NCI-H1092 treated with DMSO at 0.1 percent for 48 hours (cell line): ENCODE measurements at places on chromosomes 2 and 18.

DNA sequence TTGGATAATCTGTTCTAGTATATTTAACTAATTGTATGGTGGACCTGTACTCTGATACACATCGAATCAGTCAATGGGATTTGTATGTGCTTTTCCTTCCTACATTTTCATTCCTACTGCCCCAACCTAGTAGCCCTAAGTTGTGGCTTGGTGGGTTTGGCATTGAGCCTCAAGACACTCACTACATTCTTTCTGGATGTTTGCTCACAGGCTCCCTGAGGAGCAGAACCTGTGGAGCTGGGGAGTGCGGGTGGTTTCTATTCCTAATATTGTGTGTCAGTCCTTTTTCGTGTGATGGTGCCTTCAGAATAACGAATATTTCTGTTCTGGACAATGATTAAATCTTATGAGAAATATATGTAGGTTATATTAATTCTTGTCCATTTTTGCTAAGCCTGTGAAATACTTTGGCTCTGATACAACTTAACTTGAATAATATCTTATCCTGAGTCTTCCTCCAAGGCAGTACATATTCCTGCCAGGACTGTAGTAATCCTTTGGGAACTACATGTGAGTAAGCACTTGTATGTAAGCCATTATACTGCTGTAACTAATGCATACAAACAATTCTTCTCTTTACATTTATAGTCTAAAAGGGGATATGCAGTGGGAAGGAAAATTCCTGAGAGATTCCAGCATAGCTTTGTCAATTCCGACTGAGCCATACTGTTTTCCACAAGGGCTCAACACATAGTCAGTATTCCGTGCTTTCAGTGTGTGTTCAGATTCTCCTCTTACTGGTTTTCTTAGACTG, 150.6 kb downstream of the AGPS start:
- no peak for DNase-seq

- no peak for DNase-seq
Measured at GRCh38 chr2:61534926-61535325, 3.2 kb downstream of the XPO1 start.

DNA sequence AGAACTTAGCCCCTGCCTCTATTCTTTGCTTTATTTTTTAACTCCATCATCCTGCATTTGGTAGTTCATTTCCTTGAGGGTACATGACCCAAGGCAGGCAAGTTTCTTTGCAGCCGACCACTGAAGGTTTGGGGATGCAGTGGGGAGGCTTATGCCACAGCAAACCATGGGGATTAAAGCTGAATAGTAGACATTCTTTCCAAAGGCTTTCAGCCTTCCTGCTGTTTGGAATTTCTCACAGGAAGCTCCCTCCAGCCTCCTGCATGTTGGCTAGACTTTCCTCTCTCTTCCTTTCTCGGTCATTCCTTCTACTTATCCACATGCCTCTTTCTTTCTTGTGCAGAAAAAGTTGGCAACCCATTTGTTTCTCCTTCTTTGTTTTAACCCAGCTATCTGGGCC, 77.3 kb downstream of the SOCS6 start:
- no peak for DNase-seq

- DNase-seq = no peak
Measured at GRCh38 chr2:76672798-76673197, 849.4 kb downstream of the LRRTM4 start.

DNA sequence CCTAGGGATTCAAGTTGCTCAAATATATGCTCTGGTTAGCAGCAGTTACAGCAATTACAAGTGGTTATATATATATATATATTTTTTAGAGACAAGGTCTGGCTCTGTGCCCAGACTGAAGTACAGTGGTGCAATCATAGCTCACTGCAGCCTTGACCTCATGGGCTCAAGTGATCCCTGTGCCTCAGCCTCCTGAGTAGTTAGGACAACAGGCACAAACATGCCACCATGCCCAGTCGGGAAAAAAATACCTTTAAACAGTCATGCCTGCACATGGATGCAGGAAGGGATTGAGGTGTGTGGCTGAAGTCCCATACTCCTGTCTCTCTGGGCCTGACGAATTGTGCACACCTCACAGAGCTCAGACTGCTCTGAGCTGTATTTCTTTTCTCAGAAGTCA, 19.6 kb upstream of the DNAH7 start:
- peak; percentile 10 for DNase-seq

DNA sequence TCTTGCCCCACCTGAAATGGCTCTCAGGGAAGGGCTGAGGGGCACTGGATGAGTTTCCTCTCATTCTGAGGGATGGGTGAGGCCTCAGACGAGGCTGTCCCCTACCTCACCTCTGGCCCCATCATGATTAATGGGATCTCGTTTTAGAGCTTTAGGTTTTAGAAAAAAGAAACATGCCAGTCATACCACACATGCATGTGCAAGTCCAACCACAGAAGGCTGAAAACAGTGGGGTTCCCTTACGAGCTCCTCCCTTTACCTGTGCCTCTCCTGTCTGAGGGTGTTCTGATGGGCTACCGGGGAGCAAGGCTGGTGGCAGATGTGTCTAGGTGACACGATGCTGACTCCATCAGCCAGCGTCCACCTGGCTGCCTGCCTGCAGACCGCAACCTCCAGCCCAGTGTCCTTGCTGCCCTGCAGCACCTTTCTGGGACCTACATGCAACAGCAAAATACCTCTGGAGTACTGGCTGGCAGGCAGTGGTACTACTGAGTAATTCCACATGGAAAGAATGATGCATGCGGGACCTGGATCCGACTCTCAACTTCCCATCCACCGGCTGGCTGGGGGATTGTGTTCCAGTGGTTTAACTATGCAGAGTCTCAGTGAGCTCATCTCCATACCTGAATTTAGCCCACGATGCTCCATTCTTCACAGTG, 9.1 kb upstream of the LYPD6B start:
- DNase-seq = no peak

GRCh38 chr2:74742471-74742870, 88.4 kb downstream of the SEMA4F start:
- no peak for DNase-seq

- no peak for DNase-seq
Measured at GRCh38 chr2:28647682-28648081, 103.9 kb upstream of the PPP1CB start.

DNA sequence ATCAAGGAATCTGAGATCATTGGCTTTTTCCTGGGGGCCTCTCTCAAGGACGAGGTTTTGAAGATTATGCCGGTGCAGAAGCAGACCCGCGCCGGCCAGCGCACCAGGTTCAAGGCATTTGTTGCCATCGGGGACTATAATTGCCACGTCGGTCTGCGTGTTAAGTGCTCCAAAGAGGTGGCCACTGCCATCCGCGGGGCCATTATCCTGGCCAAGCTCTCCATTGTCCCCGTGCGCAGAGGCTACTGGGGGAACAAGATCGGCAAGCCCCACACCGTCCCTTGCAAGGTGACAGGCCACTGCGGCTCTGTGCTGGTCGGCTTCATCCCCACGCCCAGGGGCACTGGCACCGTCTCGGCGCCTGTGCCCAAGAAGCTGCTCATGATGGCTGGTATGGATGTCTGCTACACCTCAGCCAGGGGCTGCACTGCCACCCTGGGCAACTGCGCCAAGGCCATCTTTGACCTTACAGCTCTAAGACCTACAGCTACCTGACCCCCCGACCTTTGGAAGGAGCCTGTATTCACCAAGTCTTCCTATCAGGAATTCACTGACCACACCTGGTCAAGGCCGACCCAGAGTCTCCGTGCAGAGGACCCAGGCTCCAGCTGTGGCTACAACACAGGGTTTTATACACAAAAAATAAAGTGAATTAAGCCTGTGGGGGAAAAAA, 141.8 kb downstream of the SOCS6 start:
- no peak for DNase-seq

DNA sequence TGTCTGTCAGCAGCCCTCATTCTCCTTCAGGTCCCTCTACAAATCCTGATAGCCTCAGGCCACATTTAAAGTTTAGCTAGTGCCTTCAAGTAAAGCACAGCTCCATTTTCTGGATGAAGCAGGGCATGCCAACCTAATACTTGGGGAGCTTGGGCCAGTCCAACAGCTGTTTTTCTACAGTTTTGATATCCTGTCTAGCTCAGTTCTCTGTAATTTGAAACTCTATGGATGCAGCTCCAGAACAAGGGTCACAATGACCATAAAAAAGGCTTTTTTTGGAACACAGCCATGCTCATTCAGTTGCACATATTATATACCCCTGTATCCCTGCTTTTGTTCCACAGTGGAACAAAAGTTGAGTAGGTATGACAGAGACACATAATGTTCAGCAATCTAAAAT, 373.5 kb downstream of the SUCLG1 start:
- peak; percentile 2 for DNase-seq

GRCh38 chr2:102672107-102672776, 52.9 kb downstream of the SLC9A2 start:
- DNase-seq = no peak

- no peak for DNase-seq
Measured at GRCh38 chr2:236555481-236555880, 14.1 kb upstream of the ACKR3 start.

- DNase-seq = peak; percentile 1
Measured at GRCh38 chr18:6414118-6414722, 491 bp downstream of the L3MBTL4 start.

- DNase-seq = no peak
Measured at GRCh38 chr2:202043475-202043874, 9.8 kb downstream of the FZD7 start.

- peak; percentile 88 for DNase-seq
Measured at GRCh38 chr18:79857082-79857671, 59.4 kb downstream of the KCNG2 start.

- DNase-seq = no peak
Measured at GRCh38 chr18:47288741-47289140, 37.3 kb upstream of the SKOR2 start.

GRCh38 chr18:75083761-75084160, 125.2 kb downstream of the PTGR3 start:
- no peak for DNase-seq

DNA sequence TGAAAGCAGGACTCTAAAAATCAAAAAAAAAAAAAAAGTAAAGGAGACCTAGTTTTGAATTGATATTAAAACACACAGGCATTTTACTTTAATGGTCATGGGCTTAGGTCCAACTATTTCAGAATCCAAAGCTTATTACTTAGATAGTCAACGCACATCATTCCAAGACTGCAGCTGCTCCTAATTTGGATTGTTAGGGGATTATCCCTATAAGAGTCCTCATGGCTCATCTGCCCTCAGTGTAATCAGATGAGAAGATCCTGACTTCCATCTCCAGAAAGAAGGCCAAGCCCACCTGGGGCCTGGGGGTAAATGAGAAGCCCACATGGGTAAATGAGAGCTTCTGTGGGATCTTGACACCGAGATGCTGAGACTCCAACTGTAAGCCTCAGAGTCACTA, 424.2 kb downstream of the NRXN1 start:
- DNase-seq = no peak

GRCh38 chr2:173964565-173965371, 405 bp downstream of the SP3 start:
- peak; percentile 83 for DNase-seq

DNA sequence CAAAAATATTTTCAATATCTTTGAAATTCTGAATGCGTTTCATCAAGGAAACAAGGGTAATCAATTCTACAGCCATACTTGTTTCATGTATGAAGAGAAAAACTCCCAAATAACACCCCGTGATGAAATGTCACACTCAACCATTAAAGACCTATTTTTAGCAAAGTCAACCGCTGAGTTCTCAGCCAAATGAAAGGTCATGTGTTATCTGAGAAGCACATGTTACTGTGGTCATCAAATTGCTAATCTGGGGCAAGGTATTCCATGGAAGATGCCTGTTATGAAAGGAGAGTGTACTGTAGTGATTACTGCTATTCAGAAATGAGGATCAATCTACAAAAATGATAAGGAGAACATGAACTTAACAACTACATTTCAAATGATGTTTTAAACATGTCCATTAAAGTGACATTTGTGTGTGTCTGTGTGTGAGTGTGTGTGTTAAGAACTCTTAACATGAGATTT, 126.7 kb downstream of the BCL2 start:
- no peak for DNase-seq
